ENCODE measurements at places on chromosomes 2 and 18. TPM values are rescaled to one million over a fixed set of nuclear protein-coding genes. Genes with fewer than 3 reads are reported as not detected.

The LCT gene
- total RNA-seq, result under 0.01 TPM

The NRP2 gene
- total RNA-seq, result 6.2 TPM

The UGT1A5 gene
- not detected for total RNA-seq

The GIGYF2 gene
- 39.7 TPM for total RNA-seq

The KCNF1 gene
- total RNA-seq, result not detected

The CCDC102B gene
- 7.6 TPM for total RNA-seq

The PARD6G gene
- total RNA-seq, result 0.75 TPM

The CTAGE1 gene
- total RNA-seq, result not detected

The ANKRD53 gene
- 0.15 TPM for total RNA-seq

The BUB1 gene
- total RNA-seq, result 9.5 TPM

The BCL11A gene
- 0.08 TPM for total RNA-seq

The CXCR2 gene
- total RNA-seq, result not detected

The EPC2 gene
- total RNA-seq, result 16.8 TPM

The ASB18 gene
- total RNA-seq, result not detected

The PAX3 gene
- total RNA-seq, result 7.6 TPM

The ROCK1 gene
- total RNA-seq, result 29.9 TPM

The PROM2 gene
- 1.4 TPM for total RNA-seq

The GDF7 gene
- total RNA-seq, result under 0.01 TPM

The NDC80 gene
- 6.8 TPM for total RNA-seq

The SPHKAP gene
- not detected for total RNA-seq
